Activated naive CD8-positive, alpha-beta T cell treated with anti-CD3 and anti-CD28 coated beads, Interleukin-2, amount 10 ng/mL, durations not matched to agents 7 days and 5 days (primary cell): ENCODE measurements at places on chromosomes 1 and 21.
A peak's percentile ranks its signal among the peaks of the same experiment; 100 is the strongest.

DNA sequence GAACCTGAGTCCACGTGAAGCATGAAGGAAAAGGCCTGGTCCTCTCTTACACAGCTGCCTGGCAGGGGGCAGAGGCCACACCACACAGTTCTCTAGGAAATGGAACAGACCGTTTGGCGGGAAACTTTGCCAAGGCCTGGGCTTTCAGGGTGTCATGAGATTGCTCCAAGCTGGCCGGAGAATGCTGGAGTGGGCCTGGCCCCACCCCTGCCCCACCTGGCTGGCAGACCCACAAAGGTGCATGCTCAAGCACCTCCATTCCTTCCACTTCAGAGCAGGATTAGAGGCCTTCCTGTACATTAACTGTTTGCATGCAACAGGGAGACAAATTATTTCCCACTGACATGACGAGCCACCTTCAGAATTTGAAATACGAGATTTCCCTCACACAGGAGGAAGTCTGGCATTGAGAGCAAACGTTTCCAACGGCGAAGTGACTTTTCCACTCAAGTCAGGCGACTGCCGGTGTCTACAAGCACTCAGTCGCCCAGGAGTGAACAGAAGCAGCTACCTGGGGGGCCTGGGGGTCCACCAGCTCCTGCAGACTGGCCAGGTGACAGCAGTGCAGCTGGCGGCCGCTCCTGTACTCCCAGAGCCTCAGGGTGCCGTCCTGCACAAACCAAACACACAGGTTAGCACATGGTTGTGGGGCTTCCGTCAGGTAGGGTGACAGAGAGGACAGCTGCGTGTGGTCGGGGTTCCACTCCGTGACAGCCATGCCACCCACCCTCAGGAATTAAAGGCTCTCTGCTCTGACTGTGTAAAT, 24.0 kb downstream of the WDR4 start:
- no peak for DNase-seq

- DNase-seq, result no peak
Measured at GRCh38 chr21:41780337-41781049, 13.6 kb upstream of the RIPK4 start.

GRCh38 chr1:8510041-8510823, 192.3 kb downstream of the SLC45A1 start:
- no peak for DNase-seq

GRCh38 chr1:206716870-206717673, 32.4 kb downstream of the MAPKAPK2 start:
- DNase-seq, result peak; percentile 41

DNA sequence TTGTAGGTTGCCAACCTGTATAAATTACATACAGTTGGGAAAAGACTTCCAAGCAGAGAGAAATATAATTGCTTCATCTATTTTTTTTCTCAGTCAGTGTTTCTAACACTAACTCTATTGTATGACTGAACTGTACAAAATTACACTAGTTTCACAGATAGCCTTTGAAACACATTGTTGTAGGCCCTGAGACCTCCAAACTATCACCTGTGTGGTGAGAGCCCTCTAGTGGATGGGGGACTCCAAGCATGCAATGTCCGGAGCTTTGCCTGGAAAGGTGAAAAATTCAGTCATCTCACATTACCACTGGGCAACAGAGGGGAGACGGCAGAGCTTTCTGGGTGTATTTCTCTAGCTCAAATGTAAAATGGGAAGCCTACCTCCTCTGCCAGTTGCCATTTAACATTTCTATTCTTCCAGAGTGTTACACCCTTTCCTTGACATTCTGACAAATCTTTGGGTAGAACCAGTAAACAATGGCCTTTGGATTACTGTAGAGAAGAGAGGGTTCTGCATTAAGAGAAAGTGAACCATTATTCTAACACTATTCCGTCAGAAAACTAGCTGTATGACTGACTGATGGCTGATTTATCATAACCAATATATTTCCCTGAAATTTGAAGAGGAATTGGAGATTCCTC, 212.2 kb downstream of the LYPLAL1 start:
- DNase-seq, result no peak

DNA sequence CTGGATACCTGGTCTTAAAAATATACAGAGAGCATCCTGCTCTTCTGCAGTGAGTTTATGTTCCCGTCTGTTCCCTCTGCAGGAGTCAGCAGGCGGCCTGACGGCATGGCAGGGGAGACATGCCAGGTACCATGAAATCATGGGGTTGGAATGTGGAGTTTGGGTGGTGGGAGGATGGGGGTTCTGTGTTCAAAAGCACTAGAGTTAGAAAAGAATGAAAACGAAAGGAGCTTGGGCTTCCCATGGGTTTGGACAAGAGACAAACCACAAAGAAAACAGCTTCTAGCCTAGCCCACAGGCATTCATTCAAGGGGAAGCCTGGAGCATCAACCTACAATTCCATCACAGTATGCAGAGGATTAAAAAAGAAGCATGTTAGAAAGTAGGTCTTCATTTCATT, 59.9 kb downstream of the WARS2 start:
- no peak for DNase-seq

DNA sequence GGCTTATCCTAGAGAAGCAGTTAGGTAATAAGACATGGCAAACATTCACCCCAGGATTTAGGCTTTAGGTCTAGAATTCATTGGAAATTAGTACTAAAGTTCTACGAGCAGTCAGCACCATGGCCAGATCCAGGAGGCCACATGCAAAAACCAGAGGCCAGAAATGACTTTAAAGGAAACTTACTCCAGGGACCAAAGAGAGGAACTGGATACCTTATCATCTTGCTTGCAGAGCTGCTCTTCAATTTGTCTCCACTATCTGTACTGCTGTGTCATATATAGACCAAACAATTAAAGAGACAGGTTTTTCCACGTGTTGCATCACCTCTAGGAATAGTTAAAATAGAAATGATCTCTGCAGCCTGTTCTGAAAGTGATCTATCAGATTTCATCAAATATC, 127.8 kb downstream of the LMX1A start:
- no peak for DNase-seq

DNA sequence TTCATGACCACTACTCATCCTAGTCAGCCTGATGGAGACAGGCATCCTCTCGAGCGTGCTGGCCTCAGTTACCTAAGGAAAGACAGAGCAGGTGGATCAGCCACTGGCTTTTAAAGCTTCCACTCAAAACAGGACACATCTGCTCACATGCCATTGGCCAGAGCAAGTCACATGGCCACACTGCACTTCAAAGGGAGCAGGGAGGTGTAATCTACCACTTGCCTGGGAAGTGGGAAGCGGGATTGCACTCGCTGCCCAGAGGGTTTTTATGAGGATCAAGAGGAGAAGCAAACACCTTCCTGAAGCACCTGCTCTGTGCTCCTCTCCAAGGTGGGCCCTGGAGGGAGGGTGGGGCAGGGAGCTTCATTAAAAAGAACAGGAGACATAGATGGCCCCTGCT, 108.0 kb downstream of the TAS1R2 start:
- DNase-seq, result no peak

GRCh38 chr1:86150553-86151055, 6.0 kb downstream of the COL24A1 start:
- DNase-seq, result no peak

DNA sequence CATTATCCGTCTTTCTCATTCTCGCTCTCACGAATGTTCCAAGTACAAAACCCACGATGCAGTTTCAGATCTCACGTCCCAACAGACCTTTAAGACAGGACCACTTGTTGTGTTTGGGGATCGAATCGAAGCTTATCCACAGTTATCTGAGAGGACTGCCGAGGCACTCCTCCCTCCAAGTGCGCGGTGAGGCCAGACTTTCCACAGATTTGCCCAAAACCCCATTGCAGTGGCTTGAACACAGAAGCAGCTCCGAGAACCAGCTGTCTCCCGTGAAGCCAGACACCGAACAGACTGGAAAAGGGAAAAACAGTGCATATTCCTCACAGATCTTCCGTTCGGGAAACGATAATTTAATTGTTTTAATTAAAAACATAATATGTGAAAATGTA, 46.5 kb upstream of the COL6A2 start:
- no peak for DNase-seq

GRCh38 chr1:173097001-173097400, 46.3 kb upstream of the TNFSF18 start:
- no peak for DNase-seq

GRCh38 chr1:67089685-67090208, 35.8 kb upstream of the SLC35D1 start:
- no peak for DNase-seq

DNA sequence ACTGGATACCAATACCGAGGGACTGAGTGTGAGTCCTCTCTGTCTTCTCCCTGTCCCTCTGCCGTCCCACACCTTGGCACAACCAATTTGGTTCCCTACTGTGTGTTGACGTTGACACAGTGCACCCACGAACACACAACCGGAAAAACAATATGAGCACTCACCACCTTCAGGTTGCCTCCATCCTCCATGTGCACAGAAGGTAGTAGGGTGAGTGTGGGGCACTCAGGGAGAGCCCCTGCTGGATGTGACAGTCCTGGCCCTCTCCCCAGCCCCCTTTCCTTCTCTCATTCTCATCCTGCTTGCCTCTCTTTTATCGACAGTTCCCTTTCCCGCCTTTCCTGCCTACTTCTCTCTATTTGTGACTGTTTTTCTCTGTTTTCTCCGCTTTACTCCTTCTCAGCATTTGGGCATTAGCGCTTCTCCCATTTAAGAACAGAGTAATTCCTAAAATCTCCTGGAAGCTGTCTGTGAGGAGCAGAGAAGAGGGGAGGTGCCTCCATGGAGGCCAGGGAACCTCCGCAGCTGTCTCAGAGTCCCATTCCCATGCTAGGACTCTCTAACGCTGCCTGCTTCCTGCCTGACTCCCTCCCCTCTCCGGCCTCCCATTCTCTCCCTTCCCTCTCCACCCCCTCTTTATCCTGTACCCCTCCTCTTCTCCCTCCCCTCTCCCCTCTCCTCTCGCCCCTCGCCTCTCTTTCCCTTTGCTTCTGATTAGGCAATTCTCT, 16.4 kb downstream of the CADM3 start:
- no peak for DNase-seq
